ENCODE measurements at places on chromosomes 13 and 19.
A peak's percentile ranks its signal among the peaks of the same experiment; 100 is the strongest.

GRCh38 chr13:77233159-77233558 is 93.7 kb downstream of the MYCBP2 start:
- DNase-seq, result no peak

GRCh38 chr19:38394488-38394887 is 6.0 kb downstream of the SPRED3 start:
- peak; percentile 54 for DNase-seq

GRCh38 chr13:113491418-113491883 is 940 bp upstream of the DCUN1D2 start:
- peak; percentile 10 for DNase-seq

GRCh38 chr19:8678244-8678807 is 20.3 kb downstream of the ACTL9 start:
- DNase-seq, result no peak

GRCh38 chr13:42066542-42066941 is 18.1 kb downstream of the DGKH start:
- peak; percentile 91 for DNase-seq

DNA sequence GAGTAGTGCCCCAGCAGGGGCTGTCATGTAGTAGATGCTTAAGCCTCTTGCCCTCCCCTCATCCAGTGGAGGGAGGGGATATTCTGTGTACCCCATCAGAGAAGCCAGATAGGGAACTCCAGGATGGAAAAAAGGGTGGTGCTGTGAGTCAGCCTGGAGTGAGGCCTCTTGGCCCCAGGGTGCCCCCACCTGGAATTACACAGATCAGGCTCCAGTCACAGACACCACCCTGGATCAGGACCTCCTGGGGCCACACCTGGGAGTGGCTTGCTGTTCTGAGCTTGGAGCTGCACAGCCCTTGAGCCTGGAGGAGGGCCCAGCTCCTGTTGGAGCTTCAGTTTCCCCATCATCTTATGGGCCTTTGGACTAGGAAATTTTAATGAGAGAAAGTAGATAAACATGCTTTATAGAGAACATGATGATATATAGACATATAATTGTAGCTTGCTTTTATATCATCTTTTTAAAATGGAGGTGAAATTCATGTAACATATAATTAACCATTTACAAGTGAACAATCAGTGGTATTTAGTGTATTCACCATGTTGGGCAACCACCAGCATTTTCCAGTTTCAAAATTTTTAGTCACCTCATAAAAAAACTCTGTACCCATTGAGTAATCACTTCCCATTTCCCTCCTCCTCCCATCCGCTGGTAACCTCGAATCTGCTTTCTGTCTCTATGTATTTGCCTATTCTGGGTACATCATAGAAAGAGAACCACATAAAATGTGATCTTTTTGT is 24.6 kb downstream of the CYP4F22 start:
- DNase-seq, result no peak

DNA sequence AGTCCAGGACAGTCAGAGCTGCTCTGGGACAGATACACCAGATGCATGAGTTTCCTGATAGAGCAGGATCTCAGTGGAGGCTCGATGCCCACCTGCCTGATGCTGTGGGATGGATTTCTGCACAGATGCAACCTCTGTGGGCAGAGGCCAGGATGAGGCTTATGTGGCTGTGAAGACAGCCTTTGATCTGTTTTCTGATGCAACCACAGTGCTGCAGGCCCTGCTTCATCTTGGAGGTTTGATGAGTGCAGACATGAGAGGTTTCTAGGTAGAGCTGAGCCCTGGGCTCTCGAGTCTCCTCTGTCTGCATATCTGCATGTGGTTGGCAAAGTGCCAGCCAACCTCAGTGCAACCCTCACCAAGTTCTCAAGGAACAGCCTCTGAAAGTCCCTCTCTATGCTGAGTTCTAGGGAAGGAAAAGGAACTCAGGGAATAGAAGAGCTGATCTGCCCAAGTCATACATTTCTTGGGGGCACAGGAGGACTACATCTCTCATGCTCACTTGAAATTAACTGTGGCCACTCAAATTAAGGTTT is 23.1 kb upstream of the TSHZ3 start:
- DNase-seq, result no peak

DNA sequence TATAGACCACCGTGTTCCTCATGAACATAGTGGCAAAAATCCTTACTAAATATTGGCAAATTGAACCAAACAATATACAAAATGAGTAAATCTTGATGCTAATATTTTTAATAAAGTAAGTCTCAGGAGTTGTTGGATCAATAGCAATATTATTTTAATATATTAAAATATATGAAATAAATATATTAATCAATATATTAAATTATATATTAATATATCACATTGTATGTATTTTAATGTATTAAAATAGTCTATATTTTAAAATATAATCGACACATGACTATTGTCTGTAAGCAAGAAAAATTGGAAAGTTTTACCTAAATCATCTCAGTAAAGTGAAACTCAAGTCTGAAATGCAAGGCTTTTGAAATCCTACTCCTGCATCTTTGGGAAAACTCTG is 78.9 kb upstream of the GJB6 start:
- no peak for DNase-seq

- no peak for DNase-seq
These were observed 99.5 kb downstream of the ZNF675 start for GRCh38 chr19:23587546-23587945.
